ENCODE measurements at places on chromosomes 16 and 17.

DNA sequence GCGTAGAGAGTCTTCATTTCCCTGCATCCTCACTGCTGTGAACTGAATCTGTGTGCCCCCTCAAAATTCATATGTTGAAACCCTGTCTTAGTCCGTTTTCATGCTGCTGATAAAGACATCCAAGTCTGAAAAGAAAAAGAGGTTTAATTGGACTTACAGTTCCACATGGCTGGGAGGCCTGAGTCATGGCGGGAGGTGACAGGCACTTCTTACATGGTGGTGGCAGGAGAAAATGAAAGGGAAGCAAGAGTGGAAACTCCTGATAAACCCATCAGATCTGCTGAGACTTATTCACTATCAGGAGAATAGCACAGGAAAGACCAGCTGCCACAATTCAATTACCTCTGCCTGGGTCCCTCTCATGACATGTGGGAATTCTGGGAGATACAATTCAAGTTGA lies 3.1 kb upstream of the CCDC42 start:
- DNase-seq: no peak

DNA sequence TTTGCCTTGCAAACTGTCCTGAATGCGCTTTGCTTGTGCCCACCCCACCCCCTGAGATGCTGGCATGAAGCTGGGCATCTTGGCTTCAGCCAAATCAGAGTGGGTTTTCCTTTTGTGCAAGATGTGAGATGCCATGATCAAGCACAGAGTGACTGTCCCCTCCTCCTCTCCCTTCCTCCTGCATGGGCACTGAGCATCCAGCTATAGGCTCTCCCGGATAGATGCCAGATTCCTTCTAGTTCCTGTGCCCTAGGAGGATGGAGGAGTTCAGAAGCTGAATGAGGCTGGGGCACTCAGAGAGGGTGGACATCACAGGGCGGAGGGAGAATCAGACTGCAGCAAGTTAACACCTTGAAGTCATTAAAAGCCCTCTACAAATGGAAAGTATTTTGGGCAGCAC lies 384.1 kb upstream of the CCL2 start:
- no peak for DNase-seq

- no peak for DNase-seq
Observed at GRCh38 chr16:23941963-23942564, 106.3 kb downstream of the PRKCB start.

GRCh38 chr17:57559634-57560318 lies 185.3 kb downstream of the CCDC182 start:
- DNase-seq: no peak

- DNase-seq: no peak
Observed at GRCh38 chr16:46973207-46973995, at the start of gene DNAJA2. Gene DNAJA2 (minus strand): TSS chr16:46973674. CDS start chr16:46973572, 102 bp downstream.

DNA sequence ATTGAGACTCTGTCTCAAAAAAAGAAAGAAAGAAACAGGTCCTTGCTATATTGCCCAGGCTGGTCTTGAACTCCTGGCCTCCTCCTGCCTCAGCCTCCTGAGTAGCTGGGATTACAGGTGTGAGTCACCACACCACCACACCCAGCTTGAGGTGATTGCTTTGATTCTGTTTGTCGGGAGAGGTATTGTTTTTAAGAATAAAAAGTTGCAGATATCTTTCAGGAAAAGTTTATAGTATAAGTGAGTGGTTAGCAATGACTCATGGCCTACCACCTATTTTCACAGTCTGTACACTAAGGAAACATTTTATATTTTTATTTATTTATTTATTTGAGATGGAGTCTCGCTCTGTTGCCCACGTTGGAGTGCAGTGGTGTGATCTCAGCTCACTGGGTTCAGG lies 45.0 kb downstream of the RHOT1 start:
- DNase-seq: no peak

- no peak for DNase-seq
Observed at GRCh38 chr17:13127921-13128602, 110.2 kb upstream of the ELAC2 start.

GRCh38 chr17:76432712-76433336 lies 20.1 kb downstream of the UBE2O start:
- no peak for DNase-seq

DNA sequence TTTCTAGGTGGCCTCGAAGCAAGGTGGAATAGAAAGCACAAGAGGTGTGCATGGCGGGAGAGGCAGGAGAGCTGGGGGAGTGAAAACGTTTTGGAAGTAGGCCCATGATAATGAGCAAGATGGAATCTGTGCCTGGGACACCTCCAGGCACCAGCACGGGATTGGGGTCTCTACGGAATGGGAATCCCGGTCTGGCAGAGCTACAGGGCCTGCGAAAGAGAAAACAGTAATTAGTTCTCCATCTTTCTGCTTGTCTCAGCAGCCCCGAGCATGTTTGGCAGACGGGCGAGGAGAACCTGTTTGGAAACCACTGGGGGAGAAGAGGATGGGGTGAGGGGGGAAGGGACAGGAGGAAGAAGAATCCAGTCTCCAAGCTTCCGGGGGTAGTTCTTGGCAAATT lies 258.7 kb downstream of the SOX9 start:
- DNase-seq: no peak

- DNase-seq: no peak
Observed at GRCh38 chr17:45160447-45161287, 1.0 kb upstream of the HEXIM2 start.

DNA sequence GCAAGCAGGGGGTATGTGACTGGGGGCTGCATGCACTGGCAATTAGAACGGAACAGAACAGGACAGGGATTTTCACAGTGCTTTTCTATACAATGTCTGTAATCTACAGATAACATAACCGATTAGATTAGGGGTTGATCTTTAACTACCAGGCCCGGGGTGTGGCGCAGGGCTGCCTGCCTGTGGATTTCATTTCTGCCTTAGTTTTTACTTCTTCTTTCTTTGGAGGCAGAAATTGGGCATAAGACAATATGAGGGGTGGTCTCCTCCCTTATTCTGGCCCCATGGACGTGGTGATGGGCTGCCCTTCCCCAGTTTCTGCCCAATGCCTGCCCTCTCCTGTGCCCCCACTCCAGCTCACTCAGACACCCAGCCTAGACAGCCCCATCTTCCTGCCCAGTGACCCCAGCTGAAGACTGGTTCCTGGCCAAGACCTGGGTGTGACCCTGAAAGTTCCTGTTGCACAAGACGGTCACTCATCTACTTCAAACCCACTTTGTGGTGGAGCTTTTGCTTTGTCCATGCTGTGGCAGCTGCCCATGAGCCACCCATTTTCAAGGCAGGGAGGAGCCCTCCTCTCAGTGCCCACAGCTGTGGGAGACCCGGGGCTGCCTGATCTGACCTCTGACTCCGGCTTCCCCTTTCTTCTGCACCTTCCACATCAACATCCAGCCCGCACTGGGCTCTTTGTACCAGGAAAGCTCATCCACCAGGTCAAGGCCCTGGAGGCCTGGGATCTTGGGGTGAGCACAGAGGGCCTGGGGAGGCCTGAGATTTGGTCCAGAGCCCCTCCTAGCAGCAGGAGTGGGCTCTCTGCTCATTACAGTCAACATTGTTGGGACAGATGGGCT lies 18.6 kb downstream of the ALOX12B start:
- no peak for DNase-seq

DNA sequence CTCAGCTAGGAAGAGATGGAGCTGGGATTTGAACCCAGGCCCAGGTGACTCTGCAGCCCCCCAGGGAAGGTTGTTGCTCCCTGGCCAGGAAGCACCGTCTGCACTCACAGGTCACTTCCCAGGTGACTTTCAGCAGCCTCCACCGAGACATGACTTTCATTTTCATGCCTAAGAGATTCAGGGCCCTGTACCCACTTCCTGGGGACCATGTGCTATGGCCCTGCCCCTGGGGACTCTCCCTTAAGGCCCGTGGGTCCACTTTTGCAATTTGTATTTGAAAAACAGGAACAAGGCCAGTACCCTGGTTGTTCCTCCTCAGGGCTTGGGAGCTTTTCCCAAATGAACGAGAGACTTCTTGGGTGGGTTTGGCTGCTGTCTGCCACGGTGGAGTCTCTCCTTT lies 191.0 kb downstream of the IRF8 start:
- DNase-seq: peak; percentile 7

- DNase-seq: no peak
Observed at GRCh38 chr17:56593646-56594319, at the start of gene NOG. Gene NOG (plus strand): TSS chr17:56593699. CDS start chr17:56594224, 525 bp downstream.

GRCh38 chr16:11251525-11252481 lies 4.2 kb downstream of the SOCS1 start:
- no peak for DNase-seq

- no peak for DNase-seq
Observed at GRCh38 chr16:82031116-82032084, 3.7 kb upstream of the HSD17B2 start.

DNA sequence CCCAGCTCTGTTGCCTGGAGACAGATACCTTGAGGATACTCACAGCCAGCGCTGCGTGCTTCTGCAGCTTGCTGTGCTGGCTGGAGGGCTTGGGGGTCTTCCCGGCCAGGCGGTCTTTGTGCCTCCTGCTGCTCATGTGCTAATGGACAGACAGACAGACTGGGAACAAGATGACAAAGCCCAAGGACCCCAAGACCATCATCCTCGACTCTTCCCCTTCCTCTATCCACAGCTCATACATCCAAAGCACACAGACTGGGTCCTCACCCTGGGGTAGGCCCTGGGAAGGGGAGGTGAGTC lies 7.7 kb downstream of the NKIRAS2 start:
- no peak for DNase-seq

GRCh38 chr16:9092282-9092977 lies 986 bp downstream of the HAPSTR1 start:
- no peak for DNase-seq

DNA sequence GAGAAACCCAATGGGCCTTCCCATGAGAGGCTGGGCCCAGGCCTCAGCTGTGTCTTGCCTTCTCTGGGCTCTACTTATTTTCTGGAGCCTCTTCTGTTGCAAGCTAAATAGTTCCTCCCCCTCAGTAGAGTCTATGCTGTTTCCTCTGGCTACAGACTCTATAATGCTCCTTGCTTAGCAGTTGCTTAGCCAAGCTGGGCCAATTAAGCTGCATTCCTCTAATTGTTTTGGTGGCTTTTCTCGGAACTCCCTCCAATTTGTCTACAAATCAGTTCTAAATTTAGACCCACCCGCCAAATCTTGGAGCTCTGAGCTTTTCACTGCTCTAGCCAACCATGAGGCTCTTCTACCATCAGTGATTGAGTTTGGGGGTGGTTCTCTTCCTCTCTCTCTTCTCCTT lies 302.7 kb upstream of the ASIC2 start:
- DNase-seq: no peak

- peak; percentile 51 for DNase-seq
Observed at GRCh38 chr16:11583889-11584565, 2.7 kb downstream of the LITAF start.

DNA sequence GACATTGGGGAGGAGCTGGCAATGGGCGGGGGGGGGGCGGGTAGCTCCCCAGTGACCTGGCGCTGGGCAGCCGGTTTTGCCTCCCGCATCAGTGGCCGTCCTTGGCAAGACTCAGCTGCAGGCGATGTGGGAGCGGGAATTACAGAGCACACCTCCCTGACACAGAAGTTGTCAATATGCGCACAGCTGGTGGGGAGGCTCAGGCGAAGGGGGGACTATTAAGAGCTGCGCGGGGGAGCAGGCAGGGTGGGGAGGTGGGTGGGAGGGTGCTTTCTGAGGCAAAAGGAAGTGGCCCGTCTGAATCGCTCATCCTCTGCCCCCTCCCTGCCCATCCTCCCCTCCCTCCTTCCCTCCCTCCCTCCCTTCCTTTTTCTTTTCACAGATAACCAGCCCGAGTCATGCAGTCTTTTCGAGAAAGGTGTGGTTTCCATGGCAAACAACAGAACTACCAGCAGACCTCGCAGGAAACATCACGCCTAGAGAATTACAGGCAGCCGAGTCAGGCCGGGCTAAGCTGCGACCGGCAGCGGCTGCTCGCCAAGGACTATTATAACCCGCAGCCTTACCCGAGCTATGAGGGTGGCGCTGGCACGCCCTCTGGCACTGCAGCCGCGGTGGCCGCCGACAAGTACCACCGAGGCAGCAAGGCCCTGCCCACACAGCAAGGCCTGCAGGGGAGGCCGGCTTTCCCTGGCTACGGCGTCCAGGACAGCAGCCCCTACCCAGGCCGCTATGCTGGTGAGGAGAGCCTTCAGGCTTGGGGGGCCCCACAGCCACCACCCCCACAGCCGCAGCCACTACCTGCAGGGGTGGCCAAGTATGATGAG lies 44.0 kb downstream of the SREBF1 start:
- no peak for DNase-seq

DNA sequence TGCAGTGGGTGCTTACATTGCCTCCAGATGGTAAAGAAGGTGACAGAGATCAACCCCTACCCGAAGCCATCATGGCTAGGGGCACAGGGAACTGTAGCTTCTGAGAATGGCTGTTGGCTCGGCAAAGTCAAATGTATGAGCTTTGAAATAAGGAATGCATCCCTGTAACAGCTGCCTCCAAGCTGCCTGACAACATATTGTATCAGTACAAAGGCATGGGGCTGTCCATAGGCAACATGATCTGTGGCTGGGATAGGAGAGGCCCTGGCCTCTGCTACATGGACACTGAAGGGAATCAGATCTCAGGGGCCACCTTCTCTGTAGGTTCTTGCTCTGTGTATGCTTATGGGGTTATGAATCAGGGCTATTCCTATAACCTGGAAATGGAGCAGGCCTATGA lies 119.2 kb upstream of the NETO2 start:
- no peak for DNase-seq

GRCh38 chr17:9185142-9185541 lies 163.8 kb downstream of the NTN1 start:
- no peak for DNase-seq

DNA sequence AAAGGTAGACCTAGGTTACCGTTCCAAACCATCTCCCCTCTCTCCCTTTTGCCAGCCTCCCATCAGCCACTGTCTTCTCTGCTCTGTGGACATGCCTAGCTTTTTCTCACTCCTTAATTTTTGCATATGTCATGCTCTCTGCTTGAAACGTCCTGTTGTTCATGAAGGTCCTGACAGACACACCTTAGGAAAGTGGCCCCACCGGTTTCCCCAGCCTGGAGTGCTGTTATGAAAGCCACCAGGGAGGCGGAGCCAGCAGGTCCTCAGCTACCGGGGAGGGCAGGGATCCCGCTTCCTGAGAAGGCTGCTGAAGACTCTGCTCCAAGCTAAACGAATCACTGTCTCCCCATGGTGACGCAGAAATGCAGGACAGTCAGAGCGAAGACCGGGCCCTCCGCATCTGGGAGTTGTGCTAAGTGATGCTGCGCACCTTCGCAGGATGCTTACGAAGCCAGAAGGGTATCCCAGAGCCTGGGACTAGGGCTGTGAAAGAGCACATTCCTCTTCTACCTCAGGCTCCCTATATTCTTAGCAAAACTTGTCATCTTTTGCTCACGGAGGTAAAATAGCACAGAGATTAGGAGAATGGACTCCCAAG lies 2.3 kb upstream of the SLC16A11 start:
- no peak for DNase-seq

- no peak for DNase-seq
Observed at GRCh38 chr17:69059458-69060175, 1.1 kb downstream of the ABCA9 start.
